ENCODE measurements at places on chromosomes 6 and 20.

DNA sequence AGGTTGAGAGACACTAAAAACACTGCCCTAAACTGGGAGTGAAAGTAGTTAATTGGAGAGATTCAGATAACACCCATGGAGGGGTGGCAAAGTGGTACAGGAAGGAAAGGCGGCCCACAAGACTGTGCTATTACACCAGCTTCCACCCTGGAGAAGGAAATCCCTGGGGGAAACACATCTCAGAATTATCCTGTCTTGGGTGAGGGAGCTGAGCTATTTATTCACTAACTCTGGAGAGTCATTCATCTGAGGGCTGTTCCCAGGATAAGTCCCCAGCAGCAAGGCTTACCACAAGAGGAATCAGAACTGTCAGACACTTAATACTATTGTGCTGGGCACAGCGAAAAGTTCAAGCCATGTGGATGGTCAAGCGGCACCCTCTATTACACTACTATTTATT lies 9.9 kb downstream of the TBCC start:
- DNase-seq: no peak

GRCh38 chr6:9540126-9540525 lies 874.7 kb downstream of the TFAP2A start:
- DNase-seq: no peak

DNA sequence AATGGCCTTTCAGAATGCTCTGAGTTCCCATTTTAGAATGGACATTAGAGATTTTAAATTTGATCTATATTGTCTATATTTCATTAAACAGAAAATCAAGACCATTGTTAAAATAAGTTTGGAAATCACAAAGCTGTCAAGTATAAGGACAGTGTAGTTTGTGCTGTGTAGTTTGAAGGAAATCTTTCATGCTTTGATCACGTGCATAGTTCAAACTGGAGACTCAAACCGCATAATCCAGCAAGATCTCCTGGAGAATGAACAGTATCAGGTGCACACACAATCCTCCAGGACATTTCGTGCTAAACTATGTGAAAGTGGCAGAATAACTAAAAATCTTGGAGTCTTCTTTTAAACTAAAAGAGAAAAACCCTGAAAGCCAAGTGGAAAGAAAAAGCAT lies 60.8 kb upstream of the TBXT start:
- no peak for DNase-seq

DNA sequence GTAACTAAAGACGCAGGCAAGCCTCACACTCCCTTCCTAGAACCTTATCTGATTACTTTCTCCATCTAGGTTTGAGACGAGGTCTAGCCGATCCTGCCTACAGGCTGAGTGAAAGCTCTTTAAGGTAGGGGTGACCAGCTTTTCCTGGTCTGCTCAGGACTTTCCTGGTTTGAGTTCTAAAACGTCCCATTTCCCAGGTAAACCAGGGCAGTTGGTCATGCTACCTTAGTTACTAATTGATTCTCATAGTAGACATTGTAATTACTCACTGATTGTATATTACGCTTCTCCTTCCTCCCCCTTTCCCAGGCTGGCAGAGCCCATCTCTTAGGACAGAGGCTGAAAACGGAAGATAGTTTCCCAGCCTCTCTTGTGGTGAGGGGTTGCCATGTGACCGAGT lies 27.9 kb upstream of the RSPO4 start:
- no peak for DNase-seq

- DNase-seq: no peak
Measured at GRCh38 chr20:41631826-41632225, 13.6 kb upstream of the CHD6 start.

- no peak for DNase-seq
Measured at GRCh38 chr6:111959766-111960165, 86.5 kb upstream of the FYN start.

- no peak for DNase-seq
Measured at GRCh38 chr6:8570256-8570920, 135.0 kb upstream of the SLC35B3 start.

GRCh38 chr6:46378882-46379416 lies 112.3 kb downstream of the RCAN2 start:
- DNase-seq: no peak

GRCh38 chr6:79997728-79998127 lies 6.7 kb upstream of the TTK start:
- DNase-seq: no peak

GRCh38 chr6:71259888-71260604 lies 28.6 kb upstream of the OGFRL1 start:
- DNase-seq: no peak

DNA sequence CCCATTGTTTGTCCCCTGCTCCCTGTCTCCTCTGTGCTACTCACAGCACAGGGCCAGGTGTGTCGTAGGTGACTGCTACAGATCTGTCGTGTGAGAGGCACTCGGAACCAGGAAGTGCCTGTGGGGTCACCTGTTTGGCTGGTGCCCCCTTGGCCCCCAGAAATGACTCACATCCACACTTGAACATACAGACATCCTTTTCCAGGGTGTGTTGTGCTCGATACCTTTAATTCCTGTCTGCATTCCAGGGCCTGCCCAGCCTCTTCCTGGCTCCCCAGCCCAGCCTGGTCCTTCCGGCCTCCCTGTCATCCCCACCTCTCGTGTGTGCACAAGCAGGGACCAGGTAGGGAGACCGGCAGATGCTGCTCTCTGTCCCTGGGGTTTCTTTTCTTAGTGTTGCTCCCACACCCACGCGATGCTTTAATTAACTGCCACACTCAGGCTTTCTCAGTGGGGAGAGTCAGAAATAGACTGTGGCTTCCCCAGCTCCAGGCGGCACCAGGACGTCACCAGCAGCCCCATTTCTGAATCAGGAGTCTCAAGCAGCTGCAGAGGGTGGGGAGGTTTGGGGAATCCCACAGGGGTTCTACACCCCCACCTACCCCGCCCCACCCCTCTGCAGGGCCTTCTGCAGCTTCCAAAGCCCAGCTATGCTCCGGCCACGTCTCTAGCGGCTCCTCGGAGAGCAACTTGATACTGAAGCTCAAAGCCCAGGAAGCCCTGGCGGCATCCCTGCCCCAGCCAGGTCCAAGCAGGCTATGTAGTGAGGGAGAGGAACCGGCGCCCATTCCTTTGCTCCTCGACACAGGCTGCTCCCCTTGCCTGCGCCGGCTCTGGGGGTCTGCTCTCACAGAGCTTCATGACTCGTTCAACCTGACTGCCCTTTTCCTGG lies 102.2 kb downstream of the SYCP2 start:
- DNase-seq: no peak

GRCh38 chr20:41969656-41970055 lies 351.5 kb upstream of the CHD6 start:
- DNase-seq: no peak

DNA sequence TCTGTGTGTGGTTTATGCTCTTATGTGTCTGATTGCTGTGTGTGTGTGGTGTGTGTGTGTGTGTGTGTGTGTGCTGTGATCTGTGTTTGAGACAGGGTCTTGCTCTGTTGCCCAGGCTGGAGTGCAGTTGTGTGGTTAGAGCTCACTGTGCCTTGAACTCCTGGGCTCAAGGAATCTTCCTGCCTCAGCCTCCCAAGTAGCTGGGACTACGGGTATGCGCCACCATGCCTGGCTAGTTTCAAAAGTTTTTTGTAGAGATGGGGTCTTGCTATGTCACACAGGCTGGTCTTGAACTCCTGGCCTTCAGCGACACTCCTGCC lies 3.4 kb upstream of the ZNF512B start:
- DNase-seq: no peak

- DNase-seq: no peak
Measured at GRCh38 chr6:45469663-45470062, 91.9 kb upstream of the SUPT3H start.

DNA sequence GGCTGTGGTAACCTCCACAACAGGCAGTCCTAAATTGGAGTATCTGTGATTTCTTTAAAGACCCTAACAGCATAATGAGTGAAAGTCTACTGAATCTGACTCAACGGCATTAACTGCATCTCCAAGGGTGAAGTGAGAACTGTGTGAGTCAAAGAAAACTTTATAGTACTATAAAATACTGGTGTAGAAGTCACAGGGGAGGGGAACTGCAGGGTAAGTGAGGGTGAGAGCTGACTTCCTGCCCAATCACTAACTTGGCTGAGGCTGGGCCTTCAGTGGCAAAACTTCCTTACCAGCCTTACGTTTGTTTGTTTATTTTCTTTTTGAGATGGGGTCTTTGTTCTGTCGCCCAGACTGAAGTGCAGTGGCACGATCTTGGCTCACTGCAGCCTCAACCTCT lies 109.8 kb downstream of the PTPRK start:
- no peak for DNase-seq

- no peak for DNase-seq
Measured at GRCh38 chr6:7425808-7426190, 36.2 kb downstream of the RIOK1 start.

DNA sequence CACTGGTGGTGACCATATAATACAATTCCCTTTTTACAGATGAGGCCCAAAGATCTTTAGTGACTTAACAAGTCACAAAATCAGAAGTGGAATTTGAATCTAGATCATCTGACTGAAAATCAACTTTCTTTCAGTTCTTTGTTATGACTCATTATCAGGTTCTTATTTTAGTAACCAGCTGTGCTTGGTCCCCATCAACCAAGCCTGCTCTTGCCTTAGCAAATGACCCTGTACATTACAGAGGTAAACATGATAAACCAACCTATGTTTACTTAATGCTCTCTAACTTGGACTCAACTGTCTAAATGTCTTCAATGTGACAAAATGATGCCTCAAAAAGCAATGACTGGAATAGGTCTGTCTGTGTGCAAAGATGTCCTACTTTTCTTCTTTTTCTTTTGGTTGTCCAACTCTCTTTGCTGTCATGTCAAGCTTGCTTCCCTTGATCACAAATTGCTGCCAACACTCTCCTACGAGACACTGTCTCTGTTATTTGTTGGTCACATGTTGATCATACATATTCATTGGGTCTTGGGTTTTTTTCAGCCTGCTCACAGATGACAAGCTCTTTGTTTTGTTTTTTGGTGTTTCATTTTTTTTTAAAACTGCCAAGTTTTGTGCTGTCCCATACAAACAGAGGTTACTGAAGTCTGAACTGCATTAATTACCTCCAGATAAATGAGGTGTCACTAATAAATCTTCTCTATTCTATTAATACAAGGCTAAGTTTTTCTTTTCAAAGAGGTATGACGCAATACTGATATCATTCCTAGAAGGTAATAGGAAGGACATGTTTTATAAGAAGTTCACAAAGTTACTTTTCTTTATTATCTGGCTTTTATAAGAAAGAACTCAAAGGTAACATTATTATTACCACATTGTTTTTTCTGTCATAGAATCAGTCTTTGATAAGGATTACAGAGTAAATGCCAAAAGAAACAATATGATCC lies 62.2 kb upstream of the PLN start:
- DNase-seq: no peak

DNA sequence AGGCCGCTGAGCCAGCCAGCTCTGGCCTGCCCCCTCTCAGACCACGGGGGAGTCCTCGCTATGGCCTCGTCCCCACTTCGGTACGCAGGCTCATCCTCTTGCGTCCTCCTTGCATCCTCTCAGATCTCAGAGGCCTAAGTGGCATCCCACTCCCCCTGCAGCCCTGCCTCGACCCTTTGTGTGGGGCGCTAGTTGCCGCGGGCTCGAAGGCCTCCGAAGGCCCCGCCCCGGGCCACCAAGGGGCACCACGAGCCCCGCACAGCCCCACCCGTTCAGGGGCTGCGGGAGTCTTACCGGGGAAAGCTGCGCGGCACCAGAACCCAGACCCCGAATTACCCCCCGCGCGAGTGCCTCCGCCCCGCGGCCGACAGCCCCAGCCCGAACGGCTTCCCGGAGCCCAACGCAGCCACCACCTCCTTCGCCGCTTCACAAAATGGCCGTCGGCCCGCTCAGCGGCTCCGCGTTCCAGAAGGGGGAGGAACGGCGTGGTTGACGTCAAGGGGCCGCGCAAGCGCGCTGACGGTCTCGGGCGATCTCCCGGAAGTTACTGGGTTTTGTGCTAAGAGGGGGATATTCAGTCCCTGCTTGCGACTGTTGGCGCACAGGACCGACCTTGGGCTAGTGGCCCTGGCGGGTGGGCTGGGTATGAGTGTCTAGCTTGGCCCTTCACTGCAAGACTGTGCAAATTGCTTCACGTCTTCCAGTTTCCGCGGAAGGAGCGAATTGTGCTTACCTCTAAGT lies at the start of the genes CPNE1 and RBM12:
Gene CPNE1, minus strand, starts transcription at position 435 of the 741 bp plus-strand sequence. CDS start 31,977 bp downstream, outside the sequence.
Gene RBM12, minus strand, starts transcription at position 435 of the 741 bp plus-strand sequence. CDS start 9,578 bp downstream, outside the sequence.
- peak; percentile 96 for DNase-seq

DNA sequence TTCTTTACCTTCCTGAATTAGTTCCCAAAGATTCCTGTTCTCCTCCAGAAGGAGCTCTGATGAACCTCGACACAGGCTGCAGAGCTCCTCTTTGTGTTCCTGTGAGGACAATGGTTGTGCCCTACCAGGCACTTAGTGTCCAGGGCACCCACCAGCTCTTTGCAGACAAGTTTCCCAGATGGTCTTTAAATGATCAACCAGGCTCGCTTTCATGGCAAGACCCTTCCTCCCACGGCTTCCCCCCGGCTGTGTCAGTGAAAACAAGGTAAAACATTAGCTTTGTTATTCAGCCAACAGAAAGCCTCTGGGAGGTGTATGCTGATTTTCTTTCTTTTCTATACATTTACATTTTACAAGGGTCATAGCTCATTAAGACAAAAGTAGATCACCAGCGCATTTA lies 32.3 kb upstream of the CNKSR3 start:
- DNase-seq: no peak

DNA sequence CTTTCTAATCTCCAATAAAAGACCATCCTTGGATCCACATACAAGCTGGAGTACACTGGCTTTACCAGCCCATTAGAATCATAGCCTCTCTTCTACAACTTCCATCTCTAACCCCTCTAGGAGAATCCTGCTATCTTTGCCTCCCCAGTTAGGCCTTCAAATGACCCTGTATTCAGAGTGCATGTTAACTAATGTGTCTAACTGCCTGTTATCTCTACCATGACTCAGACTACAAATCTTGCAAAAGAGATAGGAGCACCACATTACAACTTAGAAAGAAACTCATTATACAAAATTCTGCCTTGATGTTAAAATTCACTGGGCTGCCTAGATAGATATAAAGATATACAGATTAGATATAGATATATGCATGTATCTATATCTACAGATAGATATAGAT lies 28.2 kb downstream of the GPR63 start:
- DNase-seq: no peak

GRCh38 chr6:18601516-18602020 lies 214.4 kb downstream of the RNF144B start:
- DNase-seq: no peak

GRCh38 chr6:136788069-136788902 lies 4.0 kb downstream of the MAP3K5 start:
- peak; percentile 47 for DNase-seq

- DNase-seq: peak; percentile 10
Measured at GRCh38 chr6:131136021-131136786, 937 bp downstream of the AKAP7 start.

DNA sequence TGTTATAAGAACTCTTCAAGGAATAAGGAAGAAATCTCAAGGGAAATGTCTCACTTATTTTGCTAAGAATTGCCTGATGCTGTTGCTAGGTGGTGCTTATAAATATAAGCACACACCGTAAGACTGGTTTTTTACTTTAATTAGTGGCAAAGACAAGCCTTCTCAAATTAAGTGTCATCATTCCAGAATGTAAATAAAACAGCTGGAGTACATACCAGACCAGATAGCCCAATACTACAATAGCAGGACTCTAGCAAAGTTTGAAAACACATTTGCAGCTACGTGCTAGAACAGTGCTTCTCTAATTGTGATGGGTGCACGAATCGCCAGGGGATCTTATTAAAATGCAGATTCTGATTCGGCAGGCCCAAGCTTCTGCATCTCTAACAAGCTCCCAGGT lies 6.8 kb downstream of the CNKSR3 start:
- no peak for DNase-seq
